Spinal cord (tissue), 10 donors: ENCODE measurements at places on chromosomes 7 and 10. TPM values are rescaled to one million over a fixed set of nuclear protein-coding genes. Genes with fewer than 3 reads are reported as not detected.
A peak's percentile ranks its signal among the peaks of the same experiment; 100 is the strongest.

The HYAL4 gene
- not detected for total RNA-seq

The CPXM2 gene
- 12.7 TPM for total RNA-seq

DNA sequence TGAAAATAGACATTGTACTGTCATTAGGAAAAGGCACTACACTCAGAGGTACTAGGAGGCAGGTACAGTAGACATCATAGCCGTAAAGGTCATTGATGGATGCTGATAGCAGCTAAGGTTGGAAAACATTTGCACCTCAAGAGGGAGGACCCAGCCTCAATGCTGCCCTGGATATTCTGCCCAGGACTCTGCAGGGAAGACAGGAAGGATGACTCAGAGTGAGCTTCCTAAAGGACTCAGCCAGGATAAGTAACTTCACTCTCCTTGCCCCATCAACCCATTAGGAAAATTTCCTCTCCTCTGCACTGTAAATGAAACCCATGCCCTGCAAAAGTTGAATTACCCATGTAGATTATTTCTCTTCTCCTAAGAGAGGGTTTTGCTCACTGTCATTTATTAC is 617.9 kb upstream of the MKI67 start:
- no peaks in the 10 kb centered on the region for H3K36me3 ChIP-seq
- no peak for DNase-seq
- H3K4me3 ChIP-seq, result no peak overlapping the region

- peaks cover 94% of the 10 kb centered on the region for H3K4me1 ChIP-seq
- H3K27ac ChIP-seq, result no peak overlapping the region
- no peak overlapping the region for H3K4me3 ChIP-seq
- H3K36me3 ChIP-seq, result peaks cover 77% of the 10 kb centered on the region
- H3K27me3 ChIP-seq, result no peaks in the 10 kb centered on the region
Observed at GRCh38 chr10:79144351-79145173, 75.8 kb downstream of the ZMIZ1 start.

- no peak overlapping the region for H3K4me3 ChIP-seq
- no peaks in the 10 kb centered on the region for H3K27me3 ChIP-seq
- no peak for DNase-seq
- H3K4me1 ChIP-seq, result peaks cover 11% of the 10 kb centered on the region
Observed at GRCh38 chr10:130816116-130816901, 495.2 kb downstream of the TCERG1L start.

- DNase-seq, result no peak
- H3K27ac ChIP-seq, result no peak overlapping the region
- peaks cover 1% of the 10 kb centered on the region for H3K36me3 ChIP-seq
- H3K4me1 ChIP-seq, result peaks cover 58% of the 10 kb centered on the region
- no peak overlapping the region for H3K4me3 ChIP-seq
Observed at GRCh38 chr10:86260564-86260963, 106.0 kb downstream of the GRID1 start.

GRCh38 chr7:151312831-151313809 is 28.5 kb upstream of the NUB1 start:
- H3K36me3 ChIP-seq, result no peaks in the 10 kb centered on the region
- no peak for DNase-seq
- H3K27ac ChIP-seq, result no peak overlapping the region
- H3K4me1 ChIP-seq, result peaks cover 4% of the 10 kb centered on the region
- no peaks in the 10 kb centered on the region for H3K27me3 ChIP-seq

GRCh38 chr7:134599371-134599770 is 47.3 kb upstream of the BPGM start:
- no peak for DNase-seq
- H3K36me3 ChIP-seq, result no peaks in the 10 kb centered on the region
- no peak overlapping the region for H3K4me3 ChIP-seq
- no peak overlapping the region for H3K27ac ChIP-seq
- no peaks in the 10 kb centered on the region for H3K27me3 ChIP-seq

GRCh38 chr10:100697070-100697469 is 48.3 kb upstream of the PAX2 start:
- H3K4me3 ChIP-seq, result no peak overlapping the region
- H3K36me3 ChIP-seq, result no peaks in the 10 kb centered on the region
- H3K4me1 ChIP-seq, result no peaks in the 10 kb centered on the region
- no peak for DNase-seq

GRCh38 chr10:132294561-132295318 is 13.0 kb downstream of the STK32C start:
- peaks cover 51% of the 10 kb centered on the region for H3K4me1 ChIP-seq
- DNase-seq, result no peak
- H3K36me3 ChIP-seq, result peaks cover 10% of the 10 kb centered on the region
- H3K27ac ChIP-seq, result no peak overlapping the region
- H3K4me3 ChIP-seq, result no peak overlapping the region

- peak overlapping the region; percentile 16 for H3K4me3 ChIP-seq
- no peak for DNase-seq
- H3K27ac ChIP-seq, result no peak overlapping the region
- H3K4me1 ChIP-seq, result peaks cover 29% of the 10 kb centered on the region
- H3K36me3 ChIP-seq, result no peaks in the 10 kb centered on the region
- peaks cover 14% of the 10 kb centered on the region for H3K27me3 ChIP-seq
Observed at GRCh38 chr7:158585721-158586498, 1.7 kb downstream of the PTPRN2 start.

The TAS2R3 gene
- 5.7 TPM for total RNA-seq

The CFAP43 gene
- 15.0 TPM for total RNA-seq

DNA sequence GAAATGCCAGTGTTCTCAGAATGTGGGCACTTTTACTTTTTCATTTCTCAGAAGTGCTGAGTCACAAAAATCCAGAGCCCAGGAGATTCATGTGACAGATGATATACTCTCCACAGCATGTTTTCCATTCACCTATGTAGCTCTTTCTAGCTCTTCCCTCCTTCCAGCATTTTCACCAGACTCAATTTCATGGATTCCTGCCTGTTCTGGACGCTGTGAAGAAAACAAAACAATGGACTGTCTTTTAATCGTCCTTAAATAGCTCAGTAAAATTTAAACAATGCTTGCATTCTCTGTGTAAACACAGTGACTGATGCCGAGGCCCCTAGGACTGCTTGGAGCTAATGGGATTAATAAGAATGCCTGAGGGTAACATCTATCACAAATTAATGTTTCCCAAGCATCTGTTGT is 25.5 kb downstream of the ZNF713 start:
- peaks cover 14% of the 10 kb centered on the region for H3K36me3 ChIP-seq
- no peak overlapping the region for H3K27ac ChIP-seq
- no peaks in the 10 kb centered on the region for H3K27me3 ChIP-seq
- H3K4me1 ChIP-seq, result no peaks in the 10 kb centered on the region

The DENND2A gene
- 26.3 TPM for total RNA-seq

The CC2D2B gene
- total RNA-seq, result 3.0 TPM

- no peaks in the 10 kb centered on the region for H3K36me3 ChIP-seq
- peaks cover 3% of the 10 kb centered on the region for H3K27me3 ChIP-seq
- no peak overlapping the region for H3K4me3 ChIP-seq
Observed at GRCh38 chr7:87625101-87625500, 3.1 kb upstream of the RUNDC3B start.

DNA sequence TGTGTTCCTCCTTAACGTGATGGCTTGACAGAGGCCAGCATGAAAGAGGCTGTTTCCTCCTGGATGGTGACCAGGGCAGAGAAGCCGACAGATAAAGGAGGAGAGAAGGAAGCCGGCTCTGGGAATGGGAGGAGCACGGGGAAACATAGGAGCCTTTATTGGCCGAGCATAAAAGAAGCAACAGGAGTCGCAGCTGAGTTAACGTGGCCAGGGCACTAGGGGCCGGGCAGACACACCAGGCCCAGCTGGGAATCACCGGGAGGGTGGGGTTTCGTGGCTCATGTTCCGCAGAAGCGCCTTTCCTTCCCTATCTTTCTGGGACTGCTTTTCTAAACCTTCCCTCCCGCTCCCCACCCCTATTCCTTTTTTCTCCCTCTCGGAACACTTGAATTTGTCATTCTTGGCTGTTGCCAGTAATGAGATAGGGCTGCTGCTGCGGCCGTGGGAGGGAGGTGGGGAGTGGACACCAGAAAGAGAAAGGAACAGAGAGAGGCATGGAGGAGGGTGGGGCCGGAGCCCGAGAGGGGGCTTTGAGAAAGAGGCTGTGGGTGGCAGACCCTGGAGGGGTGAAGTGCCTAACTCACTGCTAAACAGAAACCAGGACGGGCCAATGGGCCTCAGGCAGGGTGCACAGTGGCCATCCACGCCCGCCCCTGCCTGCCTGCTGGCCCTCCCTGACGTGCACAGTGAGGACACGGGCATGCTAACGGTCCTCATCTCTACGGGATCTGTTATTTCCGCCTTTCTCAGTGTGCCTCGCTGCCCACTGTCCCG is 65.2 kb downstream of the COL13A1 start:
- H3K27ac ChIP-seq, result peak overlapping the region; percentile 69
- no peak overlapping the region for H3K4me3 ChIP-seq
- H3K4me1 ChIP-seq, result peaks cover 39% of the 10 kb centered on the region
- peaks cover 2% of the 10 kb centered on the region for H3K27me3 ChIP-seq

DNA sequence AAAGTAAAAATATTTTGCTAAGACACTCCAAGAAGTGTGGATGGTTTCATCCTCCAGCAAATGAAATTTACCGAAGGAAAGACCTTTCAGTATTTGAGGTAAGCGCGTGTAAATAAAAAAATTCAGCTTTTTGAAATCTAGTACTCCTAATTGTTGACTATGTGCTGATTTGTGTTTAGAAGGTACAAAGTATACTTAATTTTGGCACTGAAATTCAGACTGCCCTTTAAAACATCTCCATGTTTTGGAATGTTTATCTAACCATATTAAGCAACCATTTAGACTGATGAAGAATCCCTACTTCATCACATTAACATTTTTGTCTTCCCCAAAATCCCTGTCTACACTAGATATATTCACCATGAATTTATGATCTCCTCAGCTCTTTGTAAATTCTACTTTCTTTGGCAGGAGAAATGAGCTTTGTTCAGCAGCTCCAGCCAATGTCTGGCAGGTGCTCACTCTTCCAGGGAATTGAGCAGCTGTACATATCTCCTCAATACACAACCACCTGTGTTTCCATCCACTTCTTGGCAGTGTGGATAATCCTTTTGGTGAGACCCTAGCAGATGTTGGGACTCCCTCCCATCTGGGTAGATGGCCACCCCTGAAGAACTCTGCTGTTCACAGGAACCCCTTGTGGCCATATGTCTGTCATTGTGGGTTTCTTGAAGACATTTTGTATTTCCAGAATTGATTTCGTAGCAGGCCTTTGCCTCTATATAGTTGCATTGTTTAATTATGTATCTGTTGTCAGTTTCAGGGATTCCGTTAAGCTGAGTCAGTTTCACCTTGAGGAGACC is 129.4 kb upstream of the SAMD8 start:
- peaks cover 10% of the 10 kb centered on the region for H3K36me3 ChIP-seq
- H3K4me1 ChIP-seq, result peaks cover 5% of the 10 kb centered on the region
- no peak overlapping the region for H3K27ac ChIP-seq
- no peak overlapping the region for H3K4me3 ChIP-seq

The RBM20 gene
- total RNA-seq, result 2.0 TPM

DNA sequence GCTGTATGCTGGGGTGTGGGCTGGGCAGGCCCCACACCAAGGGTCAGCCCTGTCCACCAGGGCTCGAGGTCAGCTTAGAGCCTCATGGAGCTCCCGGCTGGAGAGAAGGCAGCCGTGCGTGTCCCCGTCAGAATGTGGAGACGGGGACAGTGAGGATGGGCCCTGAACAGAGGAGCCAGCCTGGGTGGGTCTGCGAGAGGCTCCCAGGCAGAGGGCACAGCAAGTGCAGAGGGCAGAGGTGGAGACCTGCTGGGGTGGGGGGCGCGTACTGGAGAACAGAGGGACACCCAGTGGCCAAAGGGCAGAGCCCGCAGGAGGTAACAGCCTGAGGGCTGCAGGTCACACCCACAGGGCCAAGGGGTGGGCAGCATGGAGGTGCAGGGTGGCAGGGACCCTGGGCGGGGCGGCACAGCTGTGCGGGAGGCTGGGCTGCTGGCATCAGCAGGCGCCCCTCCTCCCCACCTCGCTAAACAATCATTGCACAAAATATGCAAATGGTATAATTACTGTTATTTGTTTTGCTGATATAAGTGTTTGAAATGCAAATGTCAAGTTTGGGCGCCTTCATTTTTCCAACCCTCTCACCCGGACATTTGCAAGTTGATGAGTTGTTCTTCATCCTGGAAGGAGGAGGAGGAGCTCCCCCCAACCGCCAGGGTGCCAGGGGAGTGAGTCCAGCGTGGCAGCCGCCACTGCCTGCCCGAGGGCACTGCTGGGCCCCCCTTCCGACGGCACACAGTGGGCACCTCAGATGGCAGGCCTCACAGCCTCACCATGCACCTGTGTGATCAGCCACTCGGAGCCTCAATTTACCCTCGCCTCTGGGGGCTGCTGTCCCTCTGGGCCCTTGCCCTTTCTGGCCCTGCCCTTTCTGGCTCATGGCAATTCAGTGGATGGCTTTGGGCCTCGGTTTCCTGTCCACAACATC is 35.0 kb downstream of the ELFN1 start:
- no peaks in the 10 kb centered on the region for H3K27me3 ChIP-seq
- no peak overlapping the region for H3K27ac ChIP-seq
- H3K36me3 ChIP-seq, result peaks cover 58% of the 10 kb centered on the region
- H3K4me3 ChIP-seq, result no peak overlapping the region
- no peak for DNase-seq
- H3K4me1 ChIP-seq, result peaks cover 9% of the 10 kb centered on the region

GRCh38 chr10:31687663-31688482 is 240.8 kb downstream of the ARHGAP12 start:
- DNase-seq, result no peak
- H3K4me3 ChIP-seq, result no peak overlapping the region
- H3K4me1 ChIP-seq, result no peaks in the 10 kb centered on the region
- no peaks in the 10 kb centered on the region for H3K36me3 ChIP-seq
- no peaks in the 10 kb centered on the region for H3K27me3 ChIP-seq

- DNase-seq, result no peak
- no peak overlapping the region for H3K4me3 ChIP-seq
- H3K27me3 ChIP-seq, result no peaks in the 10 kb centered on the region
- H3K27ac ChIP-seq, result no peak overlapping the region
Observed at GRCh38 chr10:71695502-71696476, 23.8 kb downstream of the C10orf105 start.

GRCh38 chr7:17586711-17587110 is 288.3 kb downstream of the AHR start:
- H3K27me3 ChIP-seq, result no peaks in the 10 kb centered on the region
- H3K27ac ChIP-seq, result no peak overlapping the region
- no peak for DNase-seq
- no peaks in the 10 kb centered on the region for H3K36me3 ChIP-seq
- H3K4me3 ChIP-seq, result no peak overlapping the region
- no peaks in the 10 kb centered on the region for H3K4me1 ChIP-seq

- H3K27me3 ChIP-seq, result no peaks in the 10 kb centered on the region
- peaks cover 3% of the 10 kb centered on the region for H3K4me1 ChIP-seq
- H3K36me3 ChIP-seq, result peaks cover 3% of the 10 kb centered on the region
- H3K27ac ChIP-seq, result no peak overlapping the region
Observed at GRCh38 chr7:78151229-78151628, 352.7 kb downstream of the PHTF2 start.

The GRM3 gene
- 22.1 TPM for total RNA-seq

The LRMDA gene
- 9.9 TPM for total RNA-seq

The RAPGEF5 gene
- 76.4 TPM for total RNA-seq

GRCh38 chr10:86862786-86863483 is 94.5 kb downstream of the MMRN2 start:
- H3K4me1 ChIP-seq, result peaks cover 20% of the 10 kb centered on the region
- H3K36me3 ChIP-seq, result no peaks in the 10 kb centered on the region
- no peak overlapping the region for H3K27ac ChIP-seq
- H3K27me3 ChIP-seq, result no peaks in the 10 kb centered on the region
